ENCODE measurements at places on chromosomes 5 and 9. TPM values are rescaled to one million over a fixed set of nuclear protein-coding genes. Genes with fewer than 3 reads are reported as not detected.

DNA sequence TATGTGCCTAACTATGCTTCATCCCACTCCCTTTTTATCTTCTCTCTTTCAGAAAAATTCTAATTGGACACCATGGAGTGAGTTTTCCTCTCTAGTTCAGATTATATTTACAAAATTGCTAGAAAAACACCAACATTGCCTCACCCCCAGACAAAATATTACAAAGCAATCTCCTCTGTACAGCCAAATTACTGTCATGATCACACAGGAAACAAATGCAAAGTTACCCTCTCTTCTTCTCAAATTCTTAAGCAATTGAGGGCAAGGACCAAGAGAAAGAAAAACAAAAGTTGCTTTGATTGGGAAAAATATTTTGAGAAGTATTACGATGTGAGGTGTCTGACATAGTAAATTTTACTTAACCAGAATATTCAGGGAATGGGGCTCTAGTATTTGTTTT, 30.8 kb upstream of the ABCA1 start:
- DNase-seq: no peak

Gene SEMA5A
- total RNA-seq: 9.3 TPM

GRCh38 chr5:464446-464842, 21.5 kb downstream of the EXOC3 start:
- no peak for DNase-seq

Gene FOXD4L4
- total RNA-seq: not detected

GRCh38 chr5:59792983-59793585, 100.4 kb downstream of the PDE4D start:
- DNase-seq: no peak

- no peak for DNase-seq
Measured at GRCh38 chr9:81737871-81738507, 48.6 kb upstream of the TLE1 start.

Data from vagina (tissue), 2 donors.